ENCODE measurements at places on chromosomes 1 and 21. TPM values are rescaled to one million over a fixed set of nuclear protein-coding genes. Genes with fewer than 3 reads are reported as not detected.

DNA sequence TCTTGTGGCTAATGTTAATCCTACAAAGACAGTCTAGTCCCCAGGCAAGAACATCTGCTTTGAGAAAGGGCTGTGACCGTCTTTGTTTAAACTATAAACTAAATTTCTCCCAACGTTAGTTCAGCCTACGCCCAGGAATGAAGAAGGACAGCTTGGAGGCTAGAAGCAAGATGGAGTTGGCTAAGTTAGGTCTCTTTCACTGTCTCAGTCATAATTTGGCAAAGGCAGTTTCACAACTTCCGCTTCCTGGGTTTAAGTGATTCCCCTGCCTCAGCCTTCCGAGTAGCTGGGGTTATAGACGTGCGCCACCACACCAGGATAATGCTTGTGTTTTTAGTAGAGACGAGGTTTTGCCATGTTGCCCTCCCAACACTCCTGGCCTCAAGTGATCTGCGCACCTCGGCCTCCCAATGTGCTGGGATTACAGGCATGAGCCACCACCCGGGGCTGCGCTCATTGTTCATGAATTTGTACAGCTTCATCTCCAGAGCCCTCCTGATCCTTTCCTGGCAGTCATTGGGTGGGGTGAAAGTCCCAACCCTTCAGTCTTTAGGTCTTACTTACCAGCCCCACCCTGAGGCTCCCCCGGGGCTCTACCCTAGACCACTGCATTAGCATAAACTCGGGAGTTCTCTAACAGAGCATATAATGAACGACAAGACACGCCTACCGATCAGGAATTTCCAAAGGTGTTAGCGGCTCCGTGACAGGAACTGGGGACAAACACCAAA is 4.9 kb upstream of the MASP2 start:
- DNase-seq = no peak

GRCh38 chr1:186535388-186536133 is 74.6 kb upstream of the PDC start:
- DNase-seq = no peak

DNA sequence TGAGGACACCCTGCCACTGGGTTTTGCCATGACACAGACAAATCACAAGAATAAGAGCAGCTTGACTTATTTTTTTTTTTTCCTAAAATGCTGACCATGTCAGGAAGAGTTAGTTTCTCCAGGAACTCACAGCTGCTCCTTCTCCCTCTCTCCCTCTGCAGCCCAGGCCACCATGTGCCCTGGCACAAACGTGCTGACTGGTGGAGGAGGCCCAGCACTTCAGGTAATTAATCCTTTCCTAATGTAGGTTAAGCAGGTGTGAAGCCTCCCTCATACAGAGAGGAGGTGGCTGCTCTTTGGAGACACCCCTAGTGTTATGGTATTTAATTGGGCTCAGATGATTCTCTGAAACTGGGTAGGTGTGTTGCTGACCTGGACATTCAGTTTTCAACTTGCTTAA is 129.8 kb upstream of the USH2A start:
- no peak for DNase-seq

- no peak for DNase-seq
Measured at GRCh38 chr1:32786856-32787255, 30.3 kb downstream of the YARS1 start.

- no peak for DNase-seq
Measured at GRCh38 chr1:47409311-47410067, 6.6 kb upstream of the FOXE3 start.

DNA sequence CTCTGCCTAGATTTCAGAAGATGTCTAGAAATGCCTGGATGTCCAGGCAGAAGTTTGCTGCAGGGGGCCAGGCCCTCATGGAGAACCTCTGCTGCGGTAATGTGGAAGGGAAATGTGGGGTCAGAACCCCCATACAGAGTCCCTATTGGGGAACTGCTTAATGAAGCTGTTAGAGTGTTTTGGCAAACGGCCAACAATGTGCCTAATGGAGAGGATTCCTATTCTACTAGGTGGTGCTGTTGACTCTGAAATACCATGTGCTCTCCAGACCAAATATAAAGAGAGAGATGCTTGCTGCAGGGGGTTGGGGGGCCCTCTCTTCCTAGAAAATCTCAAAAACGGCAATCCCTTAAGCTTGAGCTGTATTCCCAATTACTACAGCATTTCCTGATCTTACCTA is 57.1 kb upstream of the DR1 start:
- no peak for DNase-seq

DNA sequence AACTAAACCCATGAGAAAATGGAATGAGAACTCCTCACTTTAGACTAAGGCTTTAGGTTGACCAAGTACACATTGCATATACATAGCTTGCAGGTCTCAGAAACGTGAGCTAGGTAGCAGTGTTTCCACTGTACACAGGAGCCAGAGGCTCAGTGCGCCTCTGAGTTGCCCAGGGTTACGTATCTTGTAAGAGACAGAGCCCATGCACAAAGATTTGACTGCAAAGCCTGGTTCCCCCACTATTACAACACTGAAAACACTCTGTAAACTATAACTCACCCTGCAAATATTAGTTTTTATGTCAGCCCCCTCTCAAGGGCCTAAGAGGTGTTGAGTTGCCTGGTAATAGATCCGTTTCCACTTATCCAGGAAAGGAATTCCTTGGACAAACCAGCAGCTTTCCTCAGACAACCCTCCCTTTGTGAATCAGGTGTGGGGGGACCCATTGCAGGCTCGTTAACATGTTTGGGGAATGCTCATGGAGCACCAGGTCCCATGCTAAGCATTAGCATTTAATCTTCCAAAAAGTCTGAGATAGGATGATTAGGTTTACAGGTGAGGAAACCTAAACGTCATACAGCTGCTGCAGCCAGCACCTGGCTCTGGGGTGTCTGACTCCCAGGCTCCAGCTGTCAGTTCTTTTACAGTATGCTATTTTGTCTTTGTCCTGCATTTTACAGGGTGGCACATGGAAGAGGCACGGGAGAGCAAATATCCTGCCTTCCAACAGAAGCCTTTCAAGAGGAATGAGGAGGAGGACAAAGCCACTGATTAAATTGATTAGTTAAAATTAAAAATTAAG is 25.7 kb downstream of the TENT5C start:
- no peak for DNase-seq

- peak; percentile 51 for DNase-seq
Measured at GRCh38 chr1:9909234-9910046, 629 bp downstream of the CTNNBIP1 start.

DNA sequence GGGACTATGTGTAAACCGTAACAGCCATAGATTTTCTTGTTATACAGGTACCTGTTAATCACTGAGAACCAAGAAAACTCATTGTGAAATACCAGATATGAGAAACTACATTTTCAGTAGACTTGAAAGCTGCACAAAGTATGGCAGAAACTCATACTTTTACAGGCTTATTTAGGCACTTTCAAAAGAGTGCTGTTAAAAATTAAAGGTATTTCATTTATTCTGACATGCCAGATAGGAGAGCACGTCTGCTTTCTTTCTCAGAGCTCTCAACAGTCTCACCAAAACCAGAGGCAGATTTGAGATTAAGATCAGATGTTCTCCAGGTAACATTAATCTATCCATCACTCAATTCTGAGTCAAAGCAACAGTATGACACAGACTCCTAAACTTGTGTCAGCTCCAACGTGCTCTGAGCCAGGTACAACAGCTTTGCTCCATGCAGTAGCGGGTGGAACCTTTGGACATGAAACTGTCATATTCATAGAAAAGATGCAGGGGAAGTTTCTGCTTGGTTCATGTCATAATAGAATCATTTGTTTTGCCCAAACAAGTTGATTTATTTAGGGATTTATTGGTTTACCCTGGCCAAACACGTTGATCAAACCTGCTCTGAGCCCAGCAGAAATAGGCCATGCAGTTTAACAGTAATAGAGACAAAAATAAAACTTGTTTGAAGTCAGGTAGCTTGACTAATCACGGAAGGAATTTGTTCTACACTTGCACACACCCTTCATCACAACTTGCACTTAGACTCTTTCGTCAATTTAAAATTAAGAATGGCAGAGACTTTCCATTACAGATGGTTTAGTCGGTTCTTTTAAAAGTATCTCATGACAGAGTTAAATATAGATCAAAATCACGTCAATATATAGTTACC is 20.8 kb upstream of the TSNAX start:
- DNase-seq = no peak

GRCh38 chr1:8891401-8891800 is 12.9 kb upstream of the ENO1 start:
- DNase-seq = no peak

DNA sequence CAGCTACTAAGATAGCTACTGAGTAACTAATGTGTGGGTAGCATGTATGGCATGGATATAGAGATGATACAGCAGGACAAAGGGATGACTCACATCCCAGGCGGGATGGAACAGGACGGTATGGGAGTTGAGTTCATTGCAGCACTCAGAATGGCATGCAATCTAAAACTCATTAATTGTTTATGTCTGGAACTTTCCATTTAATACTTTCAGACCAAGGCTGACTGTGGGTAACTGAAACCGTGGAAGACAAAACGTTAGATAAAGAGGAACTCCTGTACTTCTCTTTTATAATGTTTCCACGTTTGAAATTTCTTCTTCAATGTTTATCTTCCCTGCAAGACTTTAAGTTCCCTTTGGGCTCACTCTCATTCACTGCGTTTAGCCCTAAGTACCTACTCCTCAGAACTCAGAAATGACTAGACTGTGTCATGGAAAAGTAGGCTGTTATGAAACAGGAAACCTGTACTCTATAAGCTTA is 151.9 kb downstream of the MAGI3 start:
- DNase-seq = no peak

DNA sequence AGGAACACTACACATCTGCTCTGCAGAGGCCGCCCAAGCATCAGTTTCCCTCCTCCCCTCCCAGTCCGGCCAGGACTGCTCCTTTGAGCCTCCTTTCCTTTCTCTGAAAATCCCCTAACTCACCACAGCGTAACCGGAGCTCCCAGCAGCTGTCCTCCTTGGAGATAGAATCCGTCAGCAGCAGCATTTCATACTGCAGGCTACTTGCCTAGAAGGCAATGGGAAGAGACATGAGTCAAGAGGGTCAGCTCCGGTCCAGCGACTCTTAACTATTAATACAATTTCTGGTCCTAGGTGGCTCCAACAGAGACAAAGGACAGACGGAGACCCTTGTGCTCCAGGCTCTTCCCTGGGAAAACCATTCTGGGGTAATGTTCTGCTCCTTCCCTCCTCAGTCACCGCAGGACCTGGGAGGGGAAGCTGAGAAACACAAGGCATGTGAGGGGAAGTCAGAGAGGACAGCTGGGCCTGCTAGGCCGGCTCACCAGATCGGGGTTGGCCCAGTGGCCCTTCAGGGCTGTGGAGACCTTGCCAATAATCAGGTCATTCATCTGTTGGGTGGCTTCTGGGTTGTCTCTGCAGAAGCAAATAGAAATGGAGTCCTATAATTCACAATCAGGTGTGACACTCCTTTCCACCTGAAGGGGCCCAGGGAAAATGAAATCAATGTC is 99.7 kb downstream of the UBR4 start:
- no peak for DNase-seq

DNA sequence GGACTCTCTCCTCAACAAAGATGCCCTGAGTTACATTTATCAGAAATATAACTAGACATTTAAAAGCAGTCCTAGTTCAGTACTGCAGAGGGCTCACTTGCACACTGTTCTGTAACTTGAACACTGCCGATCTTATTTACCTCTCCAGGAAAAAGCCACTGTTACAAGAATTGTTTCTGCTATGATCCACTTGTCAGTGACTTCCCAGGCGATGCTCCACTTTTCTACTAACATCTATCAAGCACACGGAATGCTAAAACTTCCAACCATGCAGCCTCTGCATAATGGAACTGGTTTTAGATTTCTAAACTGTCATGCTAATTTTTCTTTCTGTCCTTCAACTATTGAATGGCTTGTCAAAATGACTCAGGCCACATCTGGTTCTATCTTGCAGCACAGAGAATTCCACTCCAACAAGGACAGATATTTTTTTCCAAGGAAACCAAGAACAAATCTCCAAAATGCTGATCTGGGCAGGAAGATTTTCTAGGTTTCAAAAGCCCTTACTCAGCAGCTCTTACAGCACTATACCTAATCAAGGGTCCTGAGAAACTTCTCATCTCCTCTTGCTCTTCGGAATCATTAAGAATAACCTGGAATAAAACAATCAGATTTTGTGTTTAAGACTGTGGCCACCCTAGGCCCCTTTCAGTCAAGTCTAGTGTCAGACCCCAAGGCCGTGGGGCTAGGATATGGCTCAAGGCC is 9.9 kb downstream of the SEC16B start:
- no peak for DNase-seq

DNA sequence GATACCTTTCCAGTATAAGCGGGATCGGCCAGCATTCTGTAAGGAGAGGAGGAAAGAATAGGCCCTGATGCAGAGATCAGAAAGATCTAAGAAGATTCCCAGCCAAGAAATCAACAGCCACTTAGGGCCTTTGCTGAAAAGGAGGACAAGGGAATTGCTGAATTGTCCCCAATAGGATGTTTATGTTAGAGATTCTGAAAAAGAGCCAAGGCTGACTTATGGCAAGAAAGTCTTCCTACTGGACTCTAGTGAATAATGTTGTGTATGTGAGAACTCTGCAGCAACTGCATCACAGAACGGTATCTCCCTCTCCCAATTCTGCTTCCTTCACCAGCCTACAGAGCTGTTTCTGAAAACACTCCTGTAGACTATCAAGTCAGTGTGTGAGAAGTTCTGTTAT is 298.0 kb upstream of the CXADR start:
- DNase-seq = no peak

- peak; percentile 68 for DNase-seq
Measured at GRCh38 chr1:31368611-31369107, 4.2 kb downstream of the FABP3 start.

- DNase-seq = no peak
Measured at GRCh38 chr1:78591971-78592370, 28.3 kb upstream of the IFI44L start.

GRCh38 chr1:174914991-174915390 is 84.8 kb upstream of the CACYBP start:
- no peak for DNase-seq

DNA sequence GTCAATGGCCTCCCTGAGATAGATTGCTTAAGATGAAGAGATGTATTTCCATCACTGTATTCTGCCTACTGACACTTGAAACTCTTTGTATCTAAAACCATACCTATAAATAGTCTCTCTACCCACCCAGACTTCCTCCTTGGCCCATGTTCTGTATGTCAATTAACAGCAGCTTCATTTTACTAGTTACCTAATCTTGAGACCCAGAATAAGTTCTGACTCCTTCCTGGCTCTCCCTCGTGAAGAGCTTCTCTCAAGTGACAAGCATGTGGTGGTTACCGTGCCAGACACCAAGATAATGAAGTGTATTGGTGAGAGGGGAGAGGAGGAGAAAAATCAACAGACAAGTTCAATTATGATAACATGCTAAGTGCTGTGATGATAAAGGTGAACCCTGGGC is 128.8 kb upstream of the RAVER2 start:
- DNase-seq = no peak

BOLA1 gene
- polyA plus RNA-seq = 16.2 TPM

RHBG gene
- polyA plus RNA-seq = not detected

MUL1 gene
- 57.3 TPM for polyA plus RNA-seq

FMO3 gene
- polyA plus RNA-seq = 1.4 TPM

AKNAD1 gene
- not detected for polyA plus RNA-seq

PLA2G2C gene
- not detected for polyA plus RNA-seq

SPRR2B gene
- polyA plus RNA-seq = not detected

FALEC gene
- polyA plus RNA-seq = 0.46 TPM

LAD1 gene
- 6.9 TPM for polyA plus RNA-seq

All from heart left ventricle (tissue), 16 donors.